ENCODE measurements at places on chromosomes 3 and 15. TPM values are rescaled to one million over a fixed set of nuclear protein-coding genes. Genes with fewer than 3 reads are reported as not detected.
A peak's percentile ranks its signal among the peaks of the same experiment; 100 is the strongest.

DNA sequence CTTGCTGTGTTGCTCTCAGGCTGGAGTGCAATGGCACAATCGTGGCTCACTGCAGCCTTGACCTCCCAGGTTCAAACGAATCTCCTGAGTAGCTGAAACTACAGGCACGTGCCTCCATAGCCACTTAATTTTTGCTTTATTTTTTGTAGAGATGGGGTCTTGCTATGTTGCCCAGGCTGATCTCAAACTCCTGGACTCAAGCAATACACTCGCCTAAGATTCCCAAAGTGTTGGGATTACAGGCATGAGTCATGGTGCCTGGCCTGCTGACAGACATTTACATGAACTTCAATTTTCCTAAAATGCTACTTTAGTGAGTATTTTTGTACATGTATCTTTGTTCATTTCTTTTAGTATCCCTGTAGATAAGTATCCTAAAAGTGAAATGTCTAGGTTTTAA is 132.3 kb downstream of the SUCLG2 start:
- DNase-seq = no peak
- no peak overlapping the region for H3K27ac ChIP-seq
- no peak overlapping the region for H3K4me3 ChIP-seq
- H3K4me1 ChIP-seq = peaks cover 11% of the 10 kb centered on the region
- H3K36me3 ChIP-seq = peaks cover 12% of the 10 kb centered on the region

DNA sequence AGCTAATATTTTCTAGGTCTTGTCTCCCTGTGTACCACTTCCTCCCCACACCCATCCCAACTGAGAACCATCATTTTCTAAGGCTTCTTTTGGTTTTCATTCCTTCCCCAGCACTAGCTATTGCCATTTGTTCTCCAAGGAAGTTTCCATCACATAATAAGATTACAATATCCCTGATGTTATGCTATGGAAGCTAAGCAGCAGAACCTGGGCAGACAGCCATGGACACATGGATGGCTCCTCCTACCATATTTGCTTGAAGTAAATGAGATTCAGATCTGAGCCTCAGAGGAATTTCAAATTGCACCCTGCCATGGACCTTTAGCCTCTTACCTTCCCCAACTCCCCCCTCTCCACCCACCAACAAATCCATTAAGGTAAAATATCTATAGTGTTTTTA is 31.5 kb downstream of the GASK1A start:
- no peak overlapping the region for H3K27ac ChIP-seq
- no peak overlapping the region for H3K4me3 ChIP-seq
- H3K4me1 ChIP-seq = peaks cover 5% of the 10 kb centered on the region

Gene USP50
- not detected for total RNA-seq

GRCh38 chr3:113514265-113514769 is 639 bp downstream of the SPICE1 start:
- no peak overlapping the region for H3K27ac ChIP-seq
- H3K27me3 ChIP-seq = peaks cover 9% of the 10 kb centered on the region
- no peaks in the 10 kb centered on the region for H3K36me3 ChIP-seq
- DNase-seq = no peak

Gene MYH15
- 0.19 TPM for total RNA-seq

DNA sequence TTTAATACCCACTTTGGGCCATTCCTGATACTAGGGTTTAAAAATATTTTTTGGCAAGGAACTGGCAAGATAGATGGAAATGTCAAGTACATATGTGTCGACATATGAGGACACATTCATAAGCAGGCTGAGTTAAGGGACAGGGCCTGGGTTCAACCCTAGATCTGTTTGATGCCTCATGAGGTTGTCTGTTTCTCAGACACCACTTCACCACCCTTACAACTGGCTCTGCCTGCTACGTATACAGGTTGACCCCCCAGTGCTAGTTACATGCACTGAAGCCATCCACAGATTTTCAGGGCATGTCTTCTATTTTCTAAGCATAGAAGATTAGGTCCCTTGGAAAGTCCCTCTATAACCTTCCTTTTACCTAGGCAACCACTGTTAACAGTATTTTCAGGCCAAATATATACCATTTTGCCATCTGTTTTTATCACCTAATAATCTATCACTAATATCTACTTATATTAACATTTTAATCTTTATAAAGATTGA is 296.7 kb downstream of the PLCL2 start:
- H3K36me3 ChIP-seq = peaks cover 21% of the 10 kb centered on the region
- peaks cover 5% of the 10 kb centered on the region for H3K4me1 ChIP-seq
- H3K27ac ChIP-seq = no peak overlapping the region
- no peak overlapping the region for H3K4me3 ChIP-seq
- H3K27me3 ChIP-seq = no peaks in the 10 kb centered on the region

Gene ZXDC
- 37.2 TPM for total RNA-seq

DNA sequence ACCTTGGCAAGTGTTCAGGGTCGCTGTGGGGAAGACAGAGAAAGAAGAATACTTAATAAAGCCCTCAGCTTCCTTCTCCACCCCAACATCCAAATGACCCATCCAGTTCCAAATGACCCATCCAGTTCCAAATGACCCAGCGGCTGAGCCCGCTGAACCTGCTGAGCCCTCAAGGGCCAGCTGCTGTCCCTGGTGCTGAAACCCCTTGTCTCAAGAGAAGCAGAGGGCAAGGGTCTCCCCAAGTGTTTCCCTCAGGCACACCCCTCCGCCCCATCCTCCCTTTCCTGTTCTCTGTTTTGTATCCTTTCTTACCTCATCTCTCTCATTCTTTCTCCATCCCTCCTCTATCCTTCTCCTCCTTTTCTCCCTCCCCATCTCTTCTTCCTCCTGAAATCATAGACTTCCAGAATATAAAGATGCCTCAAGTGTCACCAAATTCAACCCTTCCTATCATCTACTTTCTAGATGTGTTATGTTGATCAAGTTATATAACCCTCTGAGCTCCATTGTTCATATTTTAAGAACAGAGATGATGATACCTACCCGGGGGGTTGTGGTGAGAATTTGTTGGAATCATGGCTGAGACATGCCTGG is 29.0 kb downstream of the CCDC33 start:
- H3K4me1 ChIP-seq = no peaks in the 10 kb centered on the region
- DNase-seq = peak; percentile 51
- H3K36me3 ChIP-seq = no peaks in the 10 kb centered on the region
- no peak overlapping the region for H3K27ac ChIP-seq
- H3K4me3 ChIP-seq = no peak overlapping the region
- H3K27me3 ChIP-seq = peaks cover 99% of the 10 kb centered on the region

DNA sequence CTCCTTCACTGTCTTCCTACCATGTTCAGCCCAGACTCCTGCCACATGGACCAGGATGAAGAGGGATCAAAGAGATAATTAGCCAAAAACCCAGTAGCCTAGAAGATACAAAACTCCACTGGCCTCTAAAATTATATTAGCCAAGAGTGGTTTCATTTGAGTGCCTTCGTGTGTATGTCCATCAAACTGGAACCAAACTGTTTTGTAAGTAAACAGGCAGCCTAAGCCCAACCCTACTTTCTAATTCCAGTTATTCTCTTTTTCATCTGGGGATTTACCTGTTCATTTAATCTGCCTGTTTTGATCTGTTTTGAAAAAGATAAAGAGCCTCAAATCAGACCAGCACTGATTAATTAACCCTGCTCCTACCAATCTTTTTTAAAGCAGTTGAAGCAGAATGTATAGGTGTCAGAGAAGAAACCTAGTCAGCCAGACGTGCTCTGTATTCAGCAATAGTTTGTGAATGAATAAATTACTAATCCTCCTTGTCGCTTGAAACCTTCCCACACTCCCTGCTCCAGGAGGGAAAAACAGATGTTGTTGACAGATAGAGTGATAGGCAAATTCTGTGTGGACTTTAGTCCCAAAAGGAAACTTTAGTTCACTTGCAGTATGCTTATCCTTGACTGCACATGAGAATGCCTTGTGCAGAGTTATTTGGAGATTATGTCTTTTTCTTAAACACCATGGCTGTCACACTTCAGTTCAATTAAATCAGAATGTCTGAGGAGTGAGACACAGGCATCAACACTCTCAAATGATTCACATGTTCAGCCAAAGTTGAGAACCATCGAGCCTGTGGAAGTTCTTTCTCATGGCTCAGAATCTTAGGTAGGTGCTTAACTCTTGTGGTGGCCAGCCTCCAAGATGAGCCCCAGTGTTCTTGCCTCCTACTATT is 55.5 kb upstream of the ZBED2 start:
- no peak overlapping the region for H3K27ac ChIP-seq
- no peaks in the 10 kb centered on the region for H3K36me3 ChIP-seq
- DNase-seq = no peak
- H3K27me3 ChIP-seq = no peaks in the 10 kb centered on the region

GRCh38 chr3:52774901-52775864 is 2.2 kb upstream of the ITIH1 start:
- no peak overlapping the region for H3K4me3 ChIP-seq
- H3K27ac ChIP-seq = no peak overlapping the region
- H3K4me1 ChIP-seq = peaks cover 14% of the 10 kb centered on the region

DNA sequence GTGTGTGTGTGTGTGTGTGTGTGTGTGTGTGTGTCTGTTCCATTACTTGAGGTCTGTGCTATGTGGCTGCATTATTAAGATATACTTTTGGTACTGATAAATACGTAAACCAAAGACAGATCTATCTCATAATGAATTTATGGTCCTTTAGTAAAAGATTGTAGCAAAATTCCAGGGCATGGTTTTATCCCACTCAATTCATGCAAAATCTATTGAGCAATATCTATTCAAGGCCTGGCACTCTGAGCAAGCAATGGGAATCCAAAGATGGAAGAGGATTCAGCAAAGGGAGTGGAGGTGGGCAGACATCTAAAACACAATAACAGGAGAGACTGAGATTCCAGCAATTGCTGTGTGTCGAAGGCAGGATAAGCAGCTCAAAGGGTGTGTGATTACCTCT is 86.8 kb downstream of the RFTN1 start:
- no peak overlapping the region for H3K4me3 ChIP-seq
- H3K27me3 ChIP-seq = no peaks in the 10 kb centered on the region
- no peak for DNase-seq
- H3K36me3 ChIP-seq = no peaks in the 10 kb centered on the region
- H3K27ac ChIP-seq = no peak overlapping the region
- H3K4me1 ChIP-seq = peaks cover 15% of the 10 kb centered on the region

Gene MYZAP
- total RNA-seq = 1.3 TPM

Gene FETUB
- 0.47 TPM for total RNA-seq

DNA sequence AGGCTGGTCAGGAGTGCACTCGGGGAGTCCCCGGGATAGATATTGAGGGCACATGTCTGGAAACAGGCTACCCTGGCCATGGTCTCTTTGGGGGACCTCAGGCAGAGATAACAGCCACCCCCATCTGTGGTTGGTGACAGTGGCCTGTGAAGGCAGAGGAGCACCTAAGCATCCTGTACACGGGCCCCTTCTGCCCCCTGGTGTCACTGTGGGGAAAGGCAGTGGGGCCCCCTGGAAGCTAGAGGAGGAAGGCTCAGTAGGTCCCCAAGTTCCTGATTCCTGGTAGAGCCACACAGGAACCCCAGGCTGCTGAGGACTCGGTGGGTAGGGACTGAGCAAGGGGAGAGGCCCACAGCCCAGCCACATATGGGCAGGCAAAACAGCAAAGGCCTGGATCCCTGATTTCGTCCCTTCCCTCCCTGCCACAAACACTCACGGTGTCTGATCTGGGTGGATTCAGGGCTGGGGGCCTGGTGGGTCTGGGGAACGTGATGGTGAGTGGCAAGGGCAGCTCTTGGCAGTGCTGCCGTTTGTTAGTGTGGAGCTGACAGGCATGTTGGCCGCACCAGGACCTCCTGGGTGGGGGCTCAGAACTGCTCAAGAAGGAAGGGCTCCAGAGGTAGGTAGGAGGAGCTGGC is 14.1 kb upstream of the CXCR6 start:
- peaks cover 30% of the 10 kb centered on the region for H3K36me3 ChIP-seq
- DNase-seq = peak; percentile 51
- no peak overlapping the region for H3K27ac ChIP-seq
- H3K4me3 ChIP-seq = no peak overlapping the region
- H3K4me1 ChIP-seq = no peaks in the 10 kb centered on the region

Gene CDC25A
- total RNA-seq = 7.3 TPM

DNA sequence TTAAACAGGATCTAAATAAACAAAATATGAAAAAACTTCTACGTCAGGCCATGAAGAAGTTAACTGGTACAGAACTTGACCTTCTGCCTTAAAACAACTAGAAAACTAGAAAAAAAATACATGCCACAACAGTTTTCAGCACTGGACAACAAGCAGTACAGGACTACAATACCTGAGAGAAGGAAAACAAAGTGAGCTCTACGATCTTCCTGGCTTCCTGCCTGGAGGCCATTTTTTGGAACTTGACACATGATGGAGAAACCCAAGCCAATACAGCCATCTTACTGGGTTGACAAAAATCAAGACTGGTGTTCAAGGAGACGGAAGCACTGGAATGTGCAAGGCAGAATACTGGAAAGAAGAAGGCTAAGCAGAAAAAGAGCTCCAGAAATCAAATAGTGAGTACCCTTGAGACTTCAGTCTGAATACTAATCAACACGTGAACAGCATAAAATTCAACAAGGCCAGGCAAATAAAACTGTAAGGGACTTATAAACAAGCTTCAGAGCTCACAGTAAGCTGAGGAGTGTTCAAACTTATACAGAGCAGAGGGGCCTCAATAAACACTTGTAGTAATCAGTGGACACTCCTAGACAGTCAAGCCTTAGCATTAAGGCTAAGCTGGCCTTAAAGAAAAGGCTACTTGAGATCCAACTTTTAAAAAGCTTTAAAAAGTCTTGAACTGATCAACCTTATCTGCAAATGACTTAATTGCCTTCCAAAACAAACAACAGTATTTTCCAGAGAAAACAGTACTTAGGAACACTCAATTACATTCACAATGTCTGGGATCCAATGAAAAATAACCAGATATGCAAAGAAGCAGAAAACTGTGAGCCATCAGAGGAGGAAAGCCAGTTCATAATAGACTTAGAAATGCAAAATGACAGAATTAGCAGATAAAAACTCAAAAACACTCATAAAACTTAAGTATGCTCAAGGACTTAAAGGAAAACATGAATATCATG is 63.2 kb downstream of the DLG1 start:
- H3K4me1 ChIP-seq = peaks cover 26% of the 10 kb centered on the region
- peaks cover 33% of the 10 kb centered on the region for H3K36me3 ChIP-seq
- peak; percentile 27 for DNase-seq
- H3K27ac ChIP-seq = peak overlapping the region; percentile 16
- H3K4me3 ChIP-seq = no peak overlapping the region

Gene IMPG2
- 0.26 TPM for total RNA-seq

Gene HESX1
- 0.66 TPM for total RNA-seq

Gene DZIP3
- total RNA-seq = 10.1 TPM

GRCh38 chr15:42402455-42403205 is 43.3 kb downstream of the CAPN3 start:
- peaks cover 8% of the 10 kb centered on the region for H3K36me3 ChIP-seq
- DNase-seq = no peak
- H3K27me3 ChIP-seq = no peaks in the 10 kb centered on the region
- no peak overlapping the region for H3K4me3 ChIP-seq
- H3K27ac ChIP-seq = no peak overlapping the region

DNA sequence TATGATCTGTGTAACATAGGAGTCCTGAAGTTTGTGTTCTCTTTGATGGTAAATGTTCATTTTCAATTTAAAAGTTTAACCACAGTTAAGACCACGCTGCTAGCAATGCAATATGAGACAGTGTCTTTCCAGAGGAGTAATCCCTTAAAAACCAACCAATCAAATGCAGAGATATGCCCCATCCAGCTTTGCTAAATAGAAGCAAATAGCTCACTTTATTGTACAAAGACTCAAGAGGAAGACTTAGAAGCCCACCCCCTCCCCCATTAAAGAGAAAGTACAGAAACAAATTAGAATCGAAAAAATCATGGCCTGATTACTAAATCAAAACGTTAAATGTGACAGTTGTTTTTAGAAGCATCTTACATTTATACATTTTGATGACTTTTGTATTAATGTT is 2.1 kb upstream of the ANP32A start:
- no peak for DNase-seq
- no peak overlapping the region for H3K4me3 ChIP-seq
- peaks cover 12% of the 10 kb centered on the region for H3K4me1 ChIP-seq

Gene LINGO1
- total RNA-seq = not detected

- no peak overlapping the region for H3K27ac ChIP-seq
- no peak overlapping the region for H3K4me3 ChIP-seq
- DNase-seq = no peak
- H3K27me3 ChIP-seq = no peaks in the 10 kb centered on the region
Observed at GRCh38 chr15:65307978-65308377, 3.5 kb downstream of the RNU5B-1 start.

Measured in MCF 10A (cell line).